ENCODE measurements at places on chromosomes 6 and 20. TPM values are rescaled to one million over a fixed set of nuclear protein-coding genes. Genes with fewer than 3 reads are reported as not detected.

FRK gene
- under 0.01 TPM for total RNA-seq

ARG1 gene
- not detected for total RNA-seq

DNA sequence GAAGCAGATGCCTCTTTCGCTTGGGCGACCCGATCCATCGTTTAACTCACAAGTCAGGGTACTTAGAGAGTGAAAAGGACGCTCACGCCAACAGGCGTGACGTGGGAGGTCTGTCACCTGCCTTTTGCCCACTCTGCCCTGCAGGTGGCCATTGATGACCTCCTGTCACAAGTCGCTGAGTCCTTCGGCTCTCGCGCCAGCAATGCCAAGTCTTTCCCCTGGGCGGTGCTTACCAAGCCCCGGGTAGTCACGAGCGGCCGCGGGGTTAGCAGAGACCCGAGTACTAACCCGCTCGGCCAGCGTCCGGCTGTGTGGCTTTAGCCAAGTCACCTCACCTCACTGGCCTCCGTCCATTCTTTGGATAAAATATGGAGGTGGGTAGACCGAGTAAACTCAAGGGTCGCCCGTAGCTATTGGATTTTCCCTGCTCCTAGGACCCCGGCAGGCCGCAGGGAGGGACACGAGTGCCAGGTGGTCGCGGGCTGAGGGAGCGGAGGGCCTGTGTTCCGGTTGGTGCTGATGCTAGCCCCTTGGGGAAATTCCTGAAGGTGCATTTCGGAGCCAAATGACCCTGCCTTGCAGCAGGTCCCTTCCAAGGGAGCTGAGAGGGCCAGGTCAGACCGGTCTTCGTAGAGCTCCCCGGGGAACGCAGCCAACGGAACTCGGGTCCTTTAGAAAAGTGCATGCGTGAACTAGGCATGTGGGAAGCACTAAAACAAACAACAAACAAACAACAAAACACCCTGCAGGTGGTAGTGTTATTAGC lies 668 bp downstream of the PKIB start:
- no peak for DNase-seq
- no peak overlapping the region for H3K27ac ChIP-seq
- no peaks in the 10 kb centered on the region for H3K36me3 ChIP-seq

DNA sequence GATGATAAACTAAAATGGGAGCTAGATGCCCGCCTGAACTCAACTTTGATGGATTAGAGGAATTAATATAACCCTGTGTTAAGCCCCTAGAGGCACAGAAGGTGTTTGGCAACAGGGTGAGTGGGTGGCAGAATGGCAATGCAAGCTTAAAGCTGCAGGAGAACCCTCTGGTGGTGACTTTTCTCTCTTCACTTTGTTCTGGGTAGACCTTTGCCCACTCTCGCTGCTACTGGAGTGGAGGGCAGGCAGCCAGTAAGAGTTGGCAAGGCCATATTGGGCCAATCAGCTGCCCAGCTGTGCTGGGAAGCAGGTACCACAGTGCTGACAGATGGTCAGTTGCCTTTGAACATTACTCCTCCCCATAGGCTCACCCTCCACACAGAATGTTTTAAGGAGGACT lies 468.2 kb downstream of the MMUT start:
- DNase-seq = no peak
- no peak overlapping the region for H3K4me3 ChIP-seq
- no peaks in the 10 kb centered on the region for H3K27me3 ChIP-seq
- H3K4me1 ChIP-seq = peaks cover 2% of the 10 kb centered on the region
- H3K36me3 ChIP-seq = no peaks in the 10 kb centered on the region

- no peak for DNase-seq
- H3K27me3 ChIP-seq = no peaks in the 10 kb centered on the region
- H3K4me1 ChIP-seq = peaks cover 10% of the 10 kb centered on the region
- no peak overlapping the region for H3K27ac ChIP-seq
- H3K36me3 ChIP-seq = no peaks in the 10 kb centered on the region
These were observed 38.4 kb downstream of the LRRC1 start for GRCh38 chr6:53833155-53833554.

GRCh38 chr20:37384683-37385174 lies 38.8 kb downstream of the SRC start:
- H3K36me3 ChIP-seq = peaks cover 28% of the 10 kb centered on the region
- H3K4me1 ChIP-seq = peaks cover 9% of the 10 kb centered on the region
- H3K27me3 ChIP-seq = no peaks in the 10 kb centered on the region
- peak; percentile 38 for DNase-seq
- H3K4me3 ChIP-seq = no peak overlapping the region

GRCh38 chr20:31608251-31608945 lies 3.3 kb downstream of the ID1 start:
- H3K27me3 ChIP-seq = no peaks in the 10 kb centered on the region
- peak; percentile 48 for DNase-seq
- H3K27ac ChIP-seq = peak overlapping the region; percentile 67
- no peak overlapping the region for H3K4me3 ChIP-seq

All from IMR-90 (cell line).